CD8-positive, alpha-beta T cell (primary cell): ENCODE measurements at places on chromosomes 2 and 18.

GRCh38 chr18:41371156-41372045, 583.6 kb upstream of the PIK3C3 start:
- DNase-seq: no peak

GRCh38 chr2:218896501-218897393, 16.1 kb downstream of the WNT10A start:
- peak; percentile 97 for DNase-seq

- no peak for DNase-seq
Observed at GRCh38 chr2:98308068-98308467, 38.2 kb upstream of the CNGA3 start.

DNA sequence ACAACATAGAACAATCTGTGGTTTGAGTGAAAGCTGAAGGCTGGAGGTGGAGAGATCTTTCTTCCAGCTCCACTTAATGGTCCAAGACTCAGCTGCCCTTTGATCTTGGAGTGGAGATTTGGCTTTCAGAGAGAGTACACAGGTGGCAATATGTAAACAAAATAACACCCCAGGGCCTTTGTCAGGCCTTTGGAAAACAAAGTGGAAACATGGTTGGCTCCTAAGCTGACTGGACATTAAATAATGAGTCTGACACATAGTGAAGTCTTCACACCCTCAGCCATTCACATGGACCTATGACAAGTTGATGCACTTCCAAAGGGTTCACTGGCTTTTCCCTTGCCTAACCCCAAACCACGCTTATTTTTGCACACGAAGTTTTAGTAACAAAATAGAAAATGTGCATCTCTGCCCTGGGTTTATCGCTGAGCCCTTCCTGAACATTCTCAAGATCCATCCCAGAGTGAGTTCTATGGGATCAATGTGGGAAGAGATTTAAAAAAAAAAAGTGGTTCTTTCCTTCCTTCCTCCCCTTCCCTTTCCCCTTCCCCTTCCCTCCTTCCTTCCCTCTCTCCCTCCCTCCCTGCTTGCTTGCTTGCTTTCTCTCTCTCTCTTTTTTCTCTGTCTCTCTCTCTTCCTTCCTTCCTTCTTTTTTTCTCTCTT, 201.3 kb upstream of the NT5C1B start:
- no peak for DNase-seq

DNA sequence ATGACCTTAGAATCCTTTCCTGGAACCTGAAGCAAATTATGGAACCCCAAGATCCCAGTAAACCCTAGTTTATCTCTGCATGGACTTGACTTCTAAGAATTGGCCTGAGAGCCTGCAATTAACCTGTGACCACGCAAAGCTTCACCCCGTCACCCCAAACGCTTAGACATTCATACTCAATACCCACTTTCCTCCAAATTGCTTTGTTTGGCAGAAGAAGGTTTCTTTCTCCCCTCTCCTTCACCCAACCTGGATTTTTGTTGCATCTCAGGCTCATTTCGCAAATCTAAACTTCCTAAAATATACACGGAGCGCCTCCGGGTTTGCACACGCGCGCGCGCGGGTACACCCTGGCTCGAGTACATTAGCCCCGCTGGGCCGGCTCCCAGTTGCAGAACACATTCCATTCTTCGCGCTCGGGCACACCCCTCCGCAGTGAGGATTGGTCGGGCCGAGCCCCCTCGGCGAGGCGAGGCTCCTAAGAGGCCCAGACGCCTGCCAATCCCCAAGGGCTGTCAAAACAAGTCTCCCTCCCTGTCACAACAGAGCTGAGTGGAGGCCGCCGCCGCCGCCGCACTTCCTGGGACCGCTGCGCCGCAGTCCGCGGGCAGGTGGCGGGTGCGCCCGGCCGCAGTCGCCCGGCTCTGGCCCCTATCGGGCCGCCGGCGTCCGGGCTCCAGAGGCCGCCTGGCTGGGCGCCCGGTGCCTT, at the start of gene PLCL1:
PLCL1 (plus strand) TSS at position 545 of the 709 bp plus-strand sequence.
- DNase-seq: peak; percentile 92
